ENCODE measurements at places on chromosomes 7 and 10.
A peak's percentile ranks its signal among the peaks of the same experiment; 100 is the strongest.

DNA sequence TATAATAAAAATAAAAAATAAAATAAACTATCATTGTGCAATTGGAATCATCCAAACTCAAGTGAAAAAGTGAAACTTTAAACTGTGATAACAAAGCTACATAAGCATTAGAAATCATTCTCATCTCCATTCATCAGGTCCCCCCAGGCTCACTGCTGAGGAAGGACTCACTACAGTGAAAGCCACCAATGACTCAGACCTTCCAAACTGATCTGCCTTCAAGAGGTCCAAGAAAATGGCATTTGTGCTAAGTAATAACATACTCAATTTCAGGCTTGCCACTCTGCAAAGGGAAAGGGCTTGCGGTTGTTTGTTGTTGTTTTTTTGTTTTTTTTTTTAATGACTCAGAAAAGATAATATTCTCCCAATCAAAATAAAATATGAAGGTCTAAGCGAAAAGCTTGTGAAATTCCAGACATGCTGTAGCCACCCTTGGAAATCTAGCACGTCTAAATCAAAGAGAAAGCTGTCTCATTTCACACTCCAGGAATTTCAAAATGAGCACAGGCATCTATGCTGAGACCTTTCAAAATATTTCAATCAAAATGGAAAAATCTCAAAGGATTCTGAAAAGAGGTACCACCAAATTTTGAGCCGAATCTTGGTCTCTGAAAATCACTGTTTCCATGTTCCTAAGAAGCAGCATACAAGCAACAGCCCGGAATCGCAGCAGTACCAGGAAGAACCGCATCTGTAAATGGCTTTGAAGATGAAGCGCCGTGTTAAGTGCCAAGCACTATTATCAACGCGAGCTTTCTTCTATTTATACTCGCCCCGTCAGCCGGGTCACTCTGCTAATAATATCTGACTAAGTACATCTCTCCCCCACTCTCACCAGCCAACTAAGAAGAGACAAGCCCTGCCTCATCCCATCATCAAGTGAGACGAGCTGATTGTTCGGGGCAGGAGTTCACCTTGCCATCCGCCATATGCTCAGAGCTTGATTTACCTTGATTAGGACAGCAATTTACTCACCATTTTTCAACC, 13.5 kb downstream of the SFMBT2 start:
- no peak for DNase-seq

DNA sequence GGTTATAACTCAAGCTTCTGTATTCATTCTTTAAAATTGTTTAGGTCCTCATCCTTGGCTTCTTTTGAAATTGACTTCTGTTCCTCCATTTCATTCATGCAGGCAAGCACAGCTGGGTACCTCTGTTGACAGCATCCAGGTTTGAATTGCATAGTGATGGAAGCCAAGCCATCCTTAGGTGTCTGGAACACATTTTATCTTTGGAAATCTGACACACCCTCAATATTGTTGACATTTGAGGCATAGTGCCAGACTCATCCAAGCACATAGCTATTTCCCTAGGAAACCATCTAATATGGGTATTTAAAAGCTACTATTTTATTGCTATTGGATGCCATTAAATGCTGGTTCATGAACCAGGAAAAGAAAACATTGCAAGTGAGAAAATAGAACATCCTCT, 142.1 kb upstream of the PTPRZ1 start:
- DNase-seq = no peak

DNA sequence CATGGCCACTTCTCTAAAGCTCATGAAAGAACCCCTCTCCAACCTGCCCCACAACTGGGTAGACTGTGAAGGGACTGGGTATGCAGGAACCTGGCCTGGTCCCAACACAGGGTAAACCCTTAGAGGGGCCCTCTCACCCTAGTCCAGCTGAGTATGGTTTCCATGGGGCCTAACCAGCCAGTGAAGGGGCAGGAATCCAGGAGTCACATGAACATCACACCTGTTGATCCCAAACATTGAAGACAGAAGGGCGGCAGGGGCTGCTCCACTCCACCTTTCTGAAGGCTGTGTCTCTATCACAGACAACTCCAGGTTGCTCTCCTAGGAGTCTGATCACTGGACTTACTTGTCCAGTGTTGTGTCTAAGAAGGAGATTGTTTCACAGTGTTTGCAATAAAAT, 30.8 kb downstream of the GRID1 start:
- DNase-seq = no peak

DNA sequence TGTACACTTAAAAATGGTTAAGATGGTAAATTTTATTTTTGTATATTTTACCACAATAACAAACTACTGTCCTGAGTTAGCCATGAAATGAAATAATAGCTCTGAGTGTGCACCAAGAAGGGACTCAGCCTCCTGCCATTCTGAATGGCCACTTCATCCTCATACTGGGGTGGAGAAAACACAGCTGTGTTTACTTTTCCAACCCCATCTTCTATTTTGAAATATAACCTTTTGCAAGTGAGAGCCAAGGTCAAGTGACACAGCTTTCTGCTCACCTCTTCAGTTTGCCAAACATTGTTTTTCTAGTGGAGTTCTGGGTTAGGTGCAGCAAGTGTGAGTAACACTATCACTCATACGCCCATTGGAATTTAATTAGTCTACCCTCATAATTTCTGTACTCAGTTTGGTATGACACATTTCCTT, 107.4 kb upstream of the GLCCI1 start:
- peak; percentile 82 for DNase-seq

GRCh38 chr10:72334196-72334824, 20.4 kb downstream of the DNAJB12 start:
- peak; percentile 40 for DNase-seq

DNA sequence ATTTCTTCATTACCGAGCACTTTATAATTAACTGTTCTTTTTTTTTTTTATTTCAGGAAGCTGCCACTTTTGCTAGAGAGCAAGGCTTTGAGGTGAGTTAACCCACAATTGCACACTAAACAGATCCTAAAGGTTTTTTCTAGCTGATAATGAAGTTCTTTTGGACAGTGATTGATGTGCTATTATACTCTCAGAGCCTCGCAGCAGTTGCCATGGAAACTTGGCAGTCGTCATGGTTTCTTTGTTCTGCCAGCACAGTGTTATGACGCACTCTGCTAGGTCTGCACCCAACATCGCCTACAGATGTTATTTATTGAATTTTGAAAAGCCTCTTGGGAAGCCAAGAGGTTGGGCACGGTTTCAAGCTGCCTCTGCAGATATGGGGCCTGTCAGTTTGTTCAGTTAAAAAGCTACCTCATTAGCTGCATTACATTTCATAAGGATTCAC, 237.2 kb upstream of the KAT6B start:
- DNase-seq = peak; percentile 87

DNA sequence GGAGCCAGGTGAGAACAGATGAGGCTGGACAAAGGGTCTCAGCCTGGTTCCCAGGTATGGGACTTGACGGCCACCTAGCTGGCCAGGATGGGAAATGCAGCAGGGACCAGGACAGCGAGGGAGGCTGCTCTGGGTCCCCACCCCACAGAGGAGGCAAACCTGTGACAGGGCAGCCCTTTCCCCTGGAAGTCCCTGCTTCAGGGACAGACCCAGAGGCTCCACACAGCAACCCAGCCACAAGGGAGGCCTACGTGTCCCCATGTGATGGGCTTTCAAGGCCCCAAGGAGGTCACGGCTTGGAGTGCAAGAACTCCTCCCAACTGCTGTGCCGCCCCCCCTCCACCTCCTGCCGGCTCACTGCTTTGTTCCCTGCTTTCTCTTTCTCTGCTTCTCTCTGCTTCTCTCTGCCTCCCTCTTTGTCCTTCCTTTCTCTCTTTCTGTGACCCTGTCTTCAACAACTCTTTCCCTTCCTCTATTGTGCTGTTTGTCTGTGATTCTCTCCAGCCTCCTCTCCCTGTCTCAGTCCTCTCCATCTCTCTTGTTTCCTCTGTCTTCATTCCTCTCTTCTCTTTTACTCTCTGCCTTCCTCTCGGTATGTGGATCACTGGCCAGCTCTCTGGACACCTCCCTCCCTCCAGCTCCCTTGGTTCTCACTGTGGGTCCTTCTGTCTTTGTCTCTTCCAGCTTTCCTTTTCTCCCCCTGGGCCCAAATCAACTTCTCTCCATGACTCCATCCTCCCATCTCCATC, 9.6 kb upstream of the EIF5AL1 start:
- DNase-seq = no peak

GRCh38 chr10:94287336-94287735, 75.4 kb downstream of the NOC3L start:
- no peak for DNase-seq

DNA sequence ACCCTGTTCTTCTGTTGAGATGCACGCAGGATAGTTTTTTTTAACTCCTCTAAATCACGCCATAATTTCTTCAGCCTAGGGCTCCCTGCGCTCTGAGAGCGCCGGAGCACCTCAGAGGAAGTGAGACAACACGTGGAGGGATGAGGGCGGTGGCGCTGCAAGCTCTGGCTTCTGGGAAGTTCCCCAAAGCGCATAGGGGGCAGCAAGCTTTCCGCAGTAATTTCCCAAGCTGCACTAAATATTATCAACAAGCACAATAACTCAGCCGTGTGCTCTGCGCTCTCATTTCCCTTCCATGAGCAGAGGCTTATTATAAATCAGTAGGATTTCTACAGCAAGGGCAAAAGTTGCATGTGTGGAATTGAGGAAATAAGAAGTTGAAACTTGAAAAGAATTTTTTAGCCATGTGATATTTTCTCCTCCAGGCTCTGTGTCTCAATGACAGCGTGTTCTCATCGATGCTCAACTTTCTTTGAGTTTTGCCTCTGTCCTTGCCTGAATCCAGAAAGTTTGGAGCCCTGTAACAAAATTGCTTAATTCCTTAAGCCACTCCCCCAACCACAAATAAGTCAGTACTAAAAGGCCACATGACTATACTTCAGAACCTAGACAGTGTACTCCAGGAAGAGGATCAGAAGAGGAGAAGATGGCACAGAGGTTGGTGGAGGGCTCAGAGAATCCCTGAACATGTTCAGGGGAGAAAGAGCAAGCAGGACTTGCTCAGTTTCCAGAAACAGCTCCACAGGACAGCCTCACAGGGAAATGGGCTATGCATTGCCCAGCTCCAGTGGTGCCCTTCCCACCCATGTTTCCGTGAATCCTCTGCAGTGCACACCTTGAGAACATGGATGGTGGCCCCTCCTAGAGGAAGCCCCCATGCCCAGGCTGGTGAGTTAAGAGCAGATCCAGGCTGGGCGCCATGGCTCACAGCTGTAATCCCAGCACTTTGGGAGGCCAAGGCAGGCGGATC, 221.5 kb upstream of the GHITM start:
- DNase-seq = no peak

- DNase-seq = no peak
Observed at GRCh38 chr10:52284416-52285013, 29.6 kb upstream of the DKK1 start.

GRCh38 chr10:4733150-4733842, 92.7 kb upstream of the AKR1E2 start:
- no peak for DNase-seq

- DNase-seq = no peak
Observed at GRCh38 chr10:104657036-104657435, 15.9 kb downstream of the SORCS3 start.
